ENCODE measurements at places on chromosomes 16 and 17. TPM values are rescaled to one million over a fixed set of nuclear protein-coding genes. Genes with fewer than 3 reads are reported as not detected.

GRCh38 chr17:11823862-11824261 is 173.4 kb downstream of the ZNF18 start:
- H3K4me1 ChIP-seq: no peaks in the 10 kb centered on the region
- no peak for DNase-seq
- H3K27ac ChIP-seq: no peak overlapping the region
- H3K4me3 ChIP-seq: no peak overlapping the region
- no peaks in the 10 kb centered on the region for H3K27me3 ChIP-seq

MSLN gene
- total RNA-seq: not detected

DNA sequence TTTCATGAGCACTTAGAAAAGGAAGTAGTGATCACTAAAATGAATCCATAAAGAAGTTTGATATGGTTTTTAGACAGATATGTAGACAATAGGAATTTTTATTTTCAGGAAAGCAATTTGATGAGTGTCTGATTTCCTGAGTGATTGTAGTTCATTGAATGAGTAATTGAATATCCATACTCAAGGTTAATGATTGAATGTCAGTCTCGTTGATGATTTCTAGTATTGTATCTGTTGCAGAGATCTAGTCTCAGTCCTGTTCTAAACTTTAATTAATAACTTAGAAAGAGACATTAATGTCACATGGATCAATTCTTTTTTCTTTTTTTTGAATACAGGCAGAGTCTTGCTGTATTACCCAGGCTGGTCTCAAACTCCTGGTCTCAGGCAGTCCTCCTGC is 78.3 kb downstream of the NLK start:
- H3K36me3 ChIP-seq: peaks cover 8% of the 10 kb centered on the region
- no peak overlapping the region for H3K27ac ChIP-seq
- no peak for DNase-seq
- no peaks in the 10 kb centered on the region for H3K27me3 ChIP-seq
- H3K4me3 ChIP-seq: no peak overlapping the region

GRCh38 chr16:67664258-67664657 is 2.3 kb downstream of the ENKD1 start:
- H3K27me3 ChIP-seq: no peaks in the 10 kb centered on the region
- no peak for DNase-seq
- H3K36me3 ChIP-seq: peaks cover 12% of the 10 kb centered on the region
- H3K4me1 ChIP-seq: peaks cover 23% of the 10 kb centered on the region
- no peak overlapping the region for H3K4me3 ChIP-seq

DNA sequence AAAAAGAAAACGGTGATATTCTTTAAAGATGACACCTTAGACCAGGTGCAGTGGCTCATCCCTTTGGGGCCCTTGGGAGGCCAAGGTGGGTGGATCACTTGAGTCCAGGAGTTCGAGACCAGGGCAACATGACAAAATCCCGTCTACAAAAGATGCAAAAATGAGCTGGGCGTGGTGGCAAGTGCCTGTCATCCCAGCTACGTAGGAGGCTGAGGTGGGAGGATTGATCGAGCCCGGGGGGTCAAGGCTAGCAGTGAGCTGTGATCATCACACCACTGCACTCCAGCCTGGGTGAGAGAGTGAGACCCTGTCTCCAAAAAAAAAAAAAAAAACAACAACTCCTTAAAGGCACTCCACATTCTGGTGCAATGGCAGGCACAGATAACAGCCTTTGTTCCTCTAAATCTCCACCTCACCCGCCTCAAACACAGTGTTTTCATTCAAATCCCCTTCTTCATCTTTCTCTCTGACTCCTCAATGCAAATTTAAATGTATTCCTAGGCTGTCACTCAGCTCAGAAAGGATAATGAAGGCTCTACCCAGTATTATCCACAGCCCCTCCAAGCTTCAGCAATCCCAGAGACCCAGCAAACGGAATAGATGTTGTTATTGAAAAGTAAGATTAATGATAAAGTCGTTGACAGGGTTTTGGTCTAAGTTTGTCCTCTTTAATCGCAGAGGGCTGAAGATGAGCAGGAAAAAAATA is 56.2 kb upstream of the CACNG5 start:
- H3K4me3 ChIP-seq: no peak overlapping the region
- no peaks in the 10 kb centered on the region for H3K4me1 ChIP-seq
- DNase-seq: no peak
- no peak overlapping the region for H3K27ac ChIP-seq

IL32 gene
- 1,864 TPM for total RNA-seq

KREMEN2 gene
- not detected for total RNA-seq

GRCh38 chr16:65666132-65666941 is 544.5 kb upstream of the CDH11 start:
- no peak overlapping the region for H3K4me3 ChIP-seq
- no peaks in the 10 kb centered on the region for H3K36me3 ChIP-seq
- DNase-seq: no peak
- H3K27me3 ChIP-seq: peaks cover under 1% of the 10 kb centered on the region
- H3K27ac ChIP-seq: no peak overlapping the region

GRCh38 chr16:56041556-56042140 is 149.6 kb upstream of the GNAO1 start:
- DNase-seq: peak; percentile 60
- H3K4me3 ChIP-seq: no peak overlapping the region
- no peak overlapping the region for H3K27ac ChIP-seq
- H3K36me3 ChIP-seq: no peaks in the 10 kb centered on the region

CACNG1 gene
- not detected for total RNA-seq

WWP2 gene
- 44.6 TPM for total RNA-seq

DNA sequence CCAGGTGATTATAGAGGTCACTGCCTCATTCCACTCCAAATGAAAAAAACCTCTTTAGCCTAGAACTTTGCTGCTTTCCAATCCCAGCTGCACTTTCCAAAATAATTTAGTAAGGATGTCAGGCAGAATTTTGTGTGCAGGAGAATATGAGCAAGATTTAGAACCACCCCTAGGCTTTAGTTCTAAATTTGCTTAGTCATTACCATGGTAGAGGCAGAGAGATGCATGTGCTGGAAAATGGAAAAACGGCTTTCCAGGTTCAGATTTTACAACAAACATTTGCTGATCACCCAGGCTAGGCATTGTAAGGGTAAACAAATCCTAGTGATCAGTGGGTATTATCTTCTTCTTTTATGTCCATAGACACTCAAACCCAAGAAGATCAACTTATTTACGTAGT is 6.3 kb downstream of the KRT26 start:
- DNase-seq: no peak
- no peak overlapping the region for H3K27ac ChIP-seq
- H3K36me3 ChIP-seq: peaks cover 3% of the 10 kb centered on the region
- H3K4me1 ChIP-seq: no peaks in the 10 kb centered on the region
- no peak overlapping the region for H3K4me3 ChIP-seq
- peaks cover 27% of the 10 kb centered on the region for H3K27me3 ChIP-seq

HOXB8 gene
- total RNA-seq: not detected

DNA sequence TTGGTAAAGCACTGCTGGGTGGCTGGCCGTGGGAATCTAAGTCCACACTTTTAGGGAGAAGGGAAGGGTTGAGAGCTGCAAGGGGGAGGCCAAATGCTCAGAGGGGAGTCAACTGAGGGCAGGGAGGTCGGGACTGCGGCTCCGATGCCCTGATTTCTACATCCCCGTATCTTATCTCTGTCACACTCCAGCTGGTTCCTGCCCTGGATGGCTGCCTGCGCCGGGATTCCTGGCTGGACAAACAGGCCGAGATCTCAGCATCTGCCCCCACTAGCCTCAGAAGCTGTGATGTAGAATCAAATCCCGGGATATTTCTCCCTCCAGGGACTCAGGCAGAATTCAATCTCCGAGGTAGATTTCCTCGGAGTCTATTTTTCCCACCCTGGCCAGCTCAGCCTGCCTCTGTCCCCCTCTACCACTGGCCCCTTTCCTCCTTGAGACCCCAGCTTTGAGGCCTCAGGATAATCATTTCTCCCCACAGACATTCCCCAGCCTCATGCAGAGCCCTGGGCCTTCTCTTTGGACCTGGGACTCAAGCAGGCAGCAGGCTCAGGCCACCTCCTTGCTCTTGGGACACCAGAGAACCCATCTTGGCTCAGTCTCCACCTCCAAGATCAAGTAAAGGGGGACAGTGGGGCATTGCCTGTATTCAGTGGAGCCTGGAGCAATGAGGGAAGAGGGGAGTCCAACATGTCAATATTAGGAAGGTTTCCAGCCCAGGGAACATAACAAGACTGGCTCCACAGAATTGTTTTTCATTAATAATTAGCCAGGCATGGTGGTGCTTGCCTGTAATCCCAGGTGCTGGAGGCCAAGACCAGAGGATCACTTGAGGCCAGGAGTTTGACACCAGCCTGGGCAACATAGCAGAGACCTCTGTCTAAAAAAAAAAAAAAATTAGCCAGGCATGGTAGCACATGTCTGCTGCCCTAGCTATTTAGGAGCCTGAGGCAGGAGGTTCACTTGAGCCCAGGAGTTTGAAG is 1.8 kb downstream of the SHBG start:
- H3K36me3 ChIP-seq: no peaks in the 10 kb centered on the region
- H3K27me3 ChIP-seq: no peaks in the 10 kb centered on the region
- no peak for DNase-seq
- H3K4me1 ChIP-seq: peaks cover 5% of the 10 kb centered on the region

TP53TG3 gene
- not detected for total RNA-seq

RNF227 gene
- total RNA-seq: 5.6 TPM

DNA sequence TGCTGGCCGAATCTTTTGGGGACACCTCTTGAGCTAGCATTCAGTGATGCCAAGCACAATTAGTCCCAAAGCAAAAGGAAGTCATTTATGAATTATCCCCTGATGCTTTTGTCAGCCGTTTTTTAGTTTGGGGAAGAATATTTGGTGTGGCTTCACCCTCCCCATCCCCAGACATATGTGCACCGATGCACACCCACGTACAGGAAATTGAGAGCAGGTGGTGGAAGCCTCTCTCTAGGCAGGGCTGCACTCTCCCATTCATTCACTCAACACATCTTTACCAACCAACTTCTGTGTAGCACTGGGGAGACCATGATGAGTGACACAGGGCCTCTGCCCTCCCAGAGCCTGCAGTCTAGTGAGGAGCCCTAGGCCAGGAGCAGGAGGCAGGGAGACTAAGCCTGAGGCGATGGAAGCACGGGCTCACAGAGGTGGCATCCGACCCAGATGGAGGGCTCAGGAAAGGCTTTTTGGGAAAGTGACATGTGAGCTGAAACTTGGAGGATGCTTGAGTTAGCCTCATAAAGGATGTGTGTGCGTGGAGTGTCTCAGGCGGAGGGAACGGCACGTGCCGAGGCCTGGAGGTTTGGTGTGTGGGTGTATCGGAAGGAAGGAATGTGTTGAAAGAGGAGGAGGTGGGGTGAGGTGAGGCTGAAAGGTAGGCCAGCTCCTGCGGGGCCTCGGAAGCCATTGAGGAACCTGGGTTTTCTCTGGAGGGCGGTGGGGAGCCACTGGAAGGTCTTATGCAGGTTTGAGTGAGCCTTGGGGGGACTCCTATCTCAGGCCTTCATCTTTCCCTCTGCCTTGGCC is 43.8 kb downstream of the PSME3IP1 start:
- H3K4me3 ChIP-seq: peak overlapping the region; percentile 3
- peaks cover 39% of the 10 kb centered on the region for H3K4me1 ChIP-seq
- no peaks in the 10 kb centered on the region for H3K36me3 ChIP-seq
- peak overlapping the region; percentile 88 for H3K27ac ChIP-seq

DNA sequence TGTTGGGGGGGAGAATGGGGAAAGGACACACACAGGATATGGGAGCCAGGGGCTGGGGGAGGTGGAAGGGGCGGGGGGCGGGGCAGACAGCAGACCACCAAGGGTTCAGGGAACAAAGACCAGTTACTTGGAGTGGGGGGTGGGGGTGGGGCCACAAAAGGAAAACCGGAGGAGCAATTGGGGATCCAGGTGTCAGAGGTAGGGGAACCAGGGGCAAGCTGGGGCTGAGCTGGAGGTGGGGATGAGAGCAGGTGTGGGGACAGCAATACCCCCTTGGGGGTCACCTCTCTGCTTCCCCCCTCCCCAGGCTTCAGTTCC is 1.4 kb upstream of the ORAI3 start:
- no peak overlapping the region for H3K4me3 ChIP-seq
- H3K27ac ChIP-seq: no peak overlapping the region
- H3K27me3 ChIP-seq: no peaks in the 10 kb centered on the region
- DNase-seq: no peak
- H3K4me1 ChIP-seq: peaks cover 19% of the 10 kb centered on the region
- H3K36me3 ChIP-seq: peaks cover 15% of the 10 kb centered on the region

DNA sequence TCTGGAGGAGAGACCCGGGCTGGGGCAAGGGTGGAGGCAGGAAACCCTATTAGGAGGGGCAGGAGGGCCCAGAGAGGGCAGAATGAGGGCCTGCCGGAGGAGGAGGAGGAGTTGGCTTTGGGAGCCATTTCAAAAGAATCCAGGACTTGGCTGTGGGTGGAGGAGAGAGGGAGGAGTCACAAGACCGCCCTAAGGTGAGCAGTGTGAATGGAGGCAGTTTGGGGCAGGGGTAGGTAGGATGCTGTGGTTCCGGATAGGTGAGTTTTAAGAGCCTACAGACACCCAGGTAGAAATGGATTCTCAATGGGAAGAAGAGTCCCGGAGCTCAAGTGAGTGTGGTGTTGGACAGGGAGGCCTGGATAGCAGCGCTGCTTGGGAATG is 80.3 kb downstream of the ARHGAP23 start:
- peaks cover 7% of the 10 kb centered on the region for H3K4me1 ChIP-seq
- no peaks in the 10 kb centered on the region for H3K36me3 ChIP-seq
- no peak for DNase-seq
- no peak overlapping the region for H3K27ac ChIP-seq

DNA sequence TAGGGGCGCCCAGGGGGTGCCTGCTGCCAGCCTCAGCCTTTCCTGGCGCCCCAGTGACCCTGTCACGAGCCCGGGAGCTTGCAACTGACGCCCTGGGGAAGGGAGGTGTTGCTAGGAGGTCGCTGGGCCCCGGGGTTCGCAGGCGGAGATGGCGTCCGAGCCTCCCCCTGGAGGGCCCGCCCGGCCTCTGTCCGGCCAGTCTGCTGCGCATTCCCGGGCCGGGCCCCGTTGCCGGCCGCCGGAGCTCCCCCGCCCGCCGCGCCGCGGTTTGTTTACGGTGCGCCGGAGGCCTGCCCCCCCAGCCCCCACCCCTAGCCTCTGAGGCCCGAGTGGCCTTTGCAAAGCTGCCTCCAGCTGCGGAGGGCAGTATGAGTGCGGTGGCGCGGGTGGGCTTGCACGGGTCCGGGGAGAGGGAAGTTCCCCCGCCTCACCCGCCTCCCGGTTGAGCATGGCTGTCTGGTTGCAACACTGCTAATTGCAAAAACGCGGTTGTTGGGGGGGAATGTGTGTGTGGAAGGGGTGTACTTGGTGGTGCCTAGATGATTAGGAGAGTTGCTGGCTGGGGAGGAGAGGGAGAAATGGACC is 514 bp downstream of the THRA start:
- peak overlapping the region; percentile 49 for H3K27ac ChIP-seq
- no peaks in the 10 kb centered on the region for H3K27me3 ChIP-seq
- peaks cover 52% of the 10 kb centered on the region for H3K4me1 ChIP-seq
- DNase-seq: peak; percentile 50
- H3K36me3 ChIP-seq: no peaks in the 10 kb centered on the region

WNT3 gene
- 0.12 TPM for total RNA-seq

GRCh38 chr16:70428178-70428998 is 10.5 kb downstream of the ST3GAL2 start:
- H3K4me1 ChIP-seq: peaks cover 57% of the 10 kb centered on the region
- peak; percentile 85 for DNase-seq
- no peak overlapping the region for H3K4me3 ChIP-seq
- H3K27ac ChIP-seq: peak overlapping the region; percentile 90
- H3K36me3 ChIP-seq: no peaks in the 10 kb centered on the region
- no peaks in the 10 kb centered on the region for H3K27me3 ChIP-seq
